Right renal cortex interstitium (tissue), 3 donors: ENCODE measurements at places on chromosomes 16 and 17.

DNA sequence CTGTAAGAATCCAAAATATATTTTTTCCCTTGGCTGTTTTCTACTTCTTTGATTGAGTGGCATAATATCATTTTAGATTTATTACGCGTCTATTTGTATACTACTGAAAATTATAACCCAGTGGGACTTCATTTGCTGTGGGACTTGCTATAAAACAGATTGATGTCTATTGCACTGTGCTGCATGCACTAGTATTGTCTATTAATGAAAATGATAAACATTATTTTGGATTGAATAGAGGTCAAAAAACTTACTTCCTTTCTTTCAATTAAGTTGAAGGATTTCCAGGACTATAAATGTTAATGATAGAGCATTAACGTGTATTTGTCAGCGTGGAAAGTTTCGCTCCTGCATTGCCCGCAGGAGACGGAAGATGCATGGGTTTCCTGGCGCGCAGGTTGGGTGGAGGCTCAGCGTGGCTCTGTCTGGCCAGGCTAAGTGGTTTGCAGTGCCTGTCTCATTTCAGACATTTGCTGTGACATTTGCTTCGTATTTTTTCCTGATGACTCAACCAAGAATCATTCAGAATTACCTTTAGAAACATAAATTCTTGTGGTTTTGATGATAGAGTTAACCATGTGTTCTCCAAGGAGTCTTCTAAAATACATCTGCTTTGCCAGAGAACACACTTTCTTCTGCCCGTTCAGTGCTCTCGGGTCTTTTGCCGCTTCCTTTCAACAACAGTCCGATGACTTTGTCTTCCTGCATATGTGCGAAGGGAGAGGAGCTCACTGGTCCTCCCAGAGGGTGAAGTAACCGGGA lies 216.7 kb downstream of the RPTOR start:
- no peak for DNase-seq

DNA sequence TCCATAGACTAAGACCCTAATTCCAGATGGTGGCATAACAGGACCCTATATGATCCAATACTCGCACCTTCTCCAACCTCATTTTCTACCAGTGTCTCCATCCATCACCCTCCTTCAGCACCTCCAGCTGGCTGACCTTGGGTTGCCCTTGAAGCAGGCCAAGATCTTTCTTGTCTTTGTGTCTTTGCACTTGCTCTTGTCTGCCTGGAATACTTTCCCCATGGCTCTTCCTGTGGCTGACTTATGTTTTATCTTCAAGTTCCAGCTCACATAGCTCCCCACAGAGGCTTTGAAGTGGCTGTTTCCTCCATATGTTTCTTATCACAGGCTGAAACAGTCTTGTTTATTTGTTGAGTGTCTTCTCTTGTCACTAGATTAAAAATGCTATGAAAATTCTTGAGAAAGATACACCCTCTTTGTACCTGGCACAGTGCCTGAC lies 29.6 kb upstream of the MMD start:
- no peak for DNase-seq

DNA sequence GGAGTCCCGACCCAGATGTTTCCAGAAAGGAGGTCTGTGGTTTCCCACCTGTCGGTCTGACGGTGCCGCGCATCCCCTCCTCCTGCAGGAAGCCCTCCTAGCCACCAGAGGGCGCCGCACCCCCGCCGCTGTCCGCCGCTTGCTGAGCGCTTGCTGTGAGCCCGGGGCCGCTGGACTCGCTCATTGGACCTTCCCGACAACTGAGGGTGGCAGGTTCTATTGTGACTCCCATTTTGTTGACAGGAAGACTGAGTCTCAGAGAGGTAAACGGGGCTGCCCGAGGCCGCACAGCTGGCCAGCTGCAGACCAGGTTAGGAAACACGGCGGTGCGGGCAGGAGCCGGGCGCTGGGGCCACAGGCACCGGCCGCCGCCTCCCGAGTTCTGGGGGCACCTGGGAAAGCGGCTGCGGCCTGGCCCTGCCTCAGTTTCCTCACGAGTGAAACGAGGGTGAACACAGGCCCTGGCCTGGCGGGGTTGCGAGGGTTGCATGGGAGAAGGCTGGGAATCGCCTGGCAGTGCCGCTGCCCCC lies 191.1 kb upstream of the CIBAR2 start:
- no peak for DNase-seq

- DNase-seq: no peak
Measured at GRCh38 chr16:19710191-19710908, 7.7 kb downstream of the KNOP1 start.

- DNase-seq: no peak
Measured at GRCh38 chr17:42459256-42459800, 650 bp downstream of the ATP6V0A1 start.

GRCh38 chr16:66374176-66374575 lies 7.7 kb downstream of the CDH5 start:
- no peak for DNase-seq

GRCh38 chr17:75832652-75833400 lies 11.4 kb downstream of the UNC13D start:
- no peak for DNase-seq

- DNase-seq: peak; percentile 69
Measured at GRCh38 chr16:23678430-23679273, at the start of gene PLK1. Gene PLK1 (plus strand): TSS chr16:23678889. CDS start chr16:23678933, 44 bp downstream.

- no peak for DNase-seq
Measured at GRCh38 chr17:21046216-21046615, 3.4 kb upstream of the USP22 start.
